EH (cell line): ENCODE measurements at places on chromosomes 4 and X.
A peak's percentile ranks its signal among the peaks of the same experiment; 100 is the strongest.

- peak; percentile 27 for DNase-seq
These were observed 2.4 kb downstream of the OTUD4 start for GRCh38 chr4:145177906-145178538.

- peak; percentile 48 for DNase-seq
These were observed 45.5 kb downstream of the VGLL1 start for GRCh38 chrX:136577552-136577951.

GRCh38 chrX:10923466-10923865, 187.7 kb upstream of the HCCS start:
- no peak for DNase-seq

DNA sequence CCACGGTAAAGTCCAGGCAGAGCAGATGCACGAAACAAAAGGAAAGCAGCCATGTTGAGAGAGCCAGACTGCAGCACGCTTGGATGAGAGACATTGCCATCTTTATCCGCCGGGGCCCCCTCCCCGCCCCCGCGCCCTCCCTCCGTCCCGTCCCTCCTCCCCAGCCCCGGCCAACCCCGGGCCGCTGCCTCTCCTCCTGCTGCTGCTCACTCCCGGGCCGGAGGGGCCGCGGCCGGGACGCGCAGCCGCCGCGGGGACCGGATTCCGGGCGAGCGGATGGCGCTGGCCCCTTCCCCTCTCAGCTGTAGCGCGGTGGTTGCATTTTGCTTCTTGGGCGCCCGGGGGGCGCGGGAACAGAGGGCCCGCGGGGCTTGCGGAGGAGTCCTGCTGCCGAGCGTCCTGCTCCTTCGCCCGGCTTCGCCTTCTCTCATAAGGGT, 542 bp downstream of the RNF150 start:
- DNase-seq = peak; percentile 66

- DNase-seq = peak; percentile 85
These were observed 779 bp upstream of the DDX60L start for GRCh38 chr4:168480931-168481611.

GRCh38 chr4:188778905-188779304, 639.7 kb downstream of the TRIML1 start:
- DNase-seq = no peak

DNA sequence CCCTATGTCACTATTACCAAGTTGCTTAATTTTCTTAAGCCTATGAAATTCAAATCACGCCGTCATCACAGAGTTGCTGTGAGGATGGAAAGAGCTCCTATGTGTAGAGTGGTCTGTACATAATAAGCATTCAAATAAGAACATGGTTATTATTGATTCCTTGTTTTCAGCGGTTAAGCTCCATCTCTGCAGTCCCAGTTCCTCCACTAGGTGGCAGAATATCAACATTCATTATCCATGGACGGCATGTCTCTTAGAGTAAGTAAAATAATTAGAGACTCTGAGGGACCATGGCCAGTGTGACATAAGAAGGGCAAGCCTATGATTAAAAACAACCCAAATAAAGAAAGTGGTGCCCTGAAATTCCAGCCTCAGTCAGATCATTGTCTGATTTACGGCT, 132.5 kb upstream of the NHS start:
- peak; percentile 46 for DNase-seq

GRCh38 chr4:82055156-82055555, 318.6 kb downstream of the HNRNPD start:
- DNase-seq = no peak

DNA sequence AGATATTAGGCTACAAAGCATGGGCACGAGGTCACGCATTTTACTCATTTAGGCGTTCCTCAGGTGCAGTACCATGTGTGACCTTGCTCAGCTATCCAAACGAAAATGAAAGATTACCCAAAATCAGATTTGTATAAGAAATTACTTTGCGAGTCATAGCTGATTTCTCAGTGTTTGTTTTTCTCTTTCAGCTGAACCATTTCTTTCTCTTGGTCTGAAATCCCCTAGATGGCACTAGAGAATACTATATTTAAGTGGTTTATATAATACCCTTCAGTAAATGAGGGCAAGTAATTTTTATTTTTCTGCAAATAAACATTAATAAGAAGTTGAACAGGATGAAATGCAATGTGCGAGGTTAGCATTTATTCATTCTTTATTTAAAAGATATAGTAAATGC, 496.6 kb downstream of the STIM2 start:
- DNase-seq = peak; percentile 44

DNA sequence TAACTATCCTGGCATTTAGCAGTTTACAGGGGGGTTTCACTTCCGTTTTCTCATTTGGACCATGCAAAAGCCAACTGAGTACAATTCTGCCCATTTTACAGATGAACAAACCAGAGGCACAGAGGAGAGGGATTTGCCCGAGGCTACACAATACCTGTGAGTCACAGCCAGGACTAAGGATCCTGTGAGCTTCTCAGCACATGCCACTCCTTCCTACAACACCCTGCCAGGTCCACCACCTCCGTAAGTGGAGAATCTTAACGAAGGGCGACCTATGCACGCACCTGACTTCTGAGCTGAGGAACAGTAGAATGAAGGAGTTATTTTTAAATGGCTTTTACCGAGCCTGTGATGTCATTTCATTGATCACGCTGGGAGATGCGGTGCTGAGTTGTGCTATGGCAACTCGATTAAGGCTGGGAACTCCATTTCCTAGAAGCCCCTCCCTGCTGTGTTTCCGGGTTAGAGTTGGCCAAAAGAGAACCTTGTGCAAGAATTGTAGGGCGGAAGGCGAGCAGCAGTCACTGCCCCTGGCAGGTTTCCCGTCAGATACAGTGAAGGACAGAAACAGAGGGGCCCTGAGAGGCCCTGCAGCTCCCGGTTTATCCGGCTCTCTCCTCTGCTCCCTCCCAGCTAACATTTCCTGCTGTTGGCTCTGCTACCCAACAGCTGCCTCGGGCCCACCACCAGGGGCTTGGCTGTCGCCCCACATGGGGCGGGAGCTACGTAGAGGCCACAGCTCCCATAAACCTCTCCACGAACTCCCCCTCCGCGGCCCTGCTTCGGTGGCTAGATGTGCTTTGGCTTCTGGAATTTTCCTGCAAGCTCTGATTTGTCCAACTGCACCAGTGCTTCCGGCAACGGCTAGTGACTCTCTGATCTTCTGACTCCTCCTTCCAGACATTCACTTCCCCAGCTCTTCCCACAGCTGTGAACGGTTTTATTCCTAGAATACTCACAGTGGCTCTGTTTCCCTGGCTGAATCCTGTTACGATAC, 75.1 kb upstream of the USP9X start:
- peak; percentile 88 for DNase-seq

GRCh38 chr4:14726877-14727361, 275.4 kb upstream of the CPEB2 start:
- peak; percentile 11 for DNase-seq

GRCh38 chr4:48275247-48275646, 5.6 kb upstream of the TEC start:
- DNase-seq = peak; percentile 40

DNA sequence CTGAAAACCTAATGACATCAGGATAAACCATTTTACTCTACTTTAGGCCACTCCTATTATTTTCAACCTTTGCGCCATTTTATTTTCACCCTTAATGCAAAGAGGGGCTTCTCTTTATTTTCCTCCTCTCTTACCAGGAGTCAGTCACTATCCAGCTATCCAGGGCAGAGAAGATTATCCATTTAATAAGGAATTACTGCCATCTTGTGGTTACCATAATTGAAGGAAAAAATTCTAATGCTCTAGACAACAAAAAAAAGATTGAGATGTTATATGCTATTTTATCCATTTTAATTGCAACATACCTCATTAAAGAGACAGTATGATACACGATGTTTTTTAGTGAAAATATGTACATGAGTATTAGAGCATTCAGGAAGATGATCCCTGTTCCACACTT, 514.5 kb upstream of the FAM241A start:
- peak; percentile 52 for DNase-seq

GRCh38 chrX:134172588-134173259, 64.3 kb upstream of the CCDC160 start:
- peak; percentile 3 for DNase-seq

- DNase-seq = peak; percentile 78
These were observed 11.3 kb upstream of the SLC2A9 start for GRCh38 chr4:10032625-10033024.

DNA sequence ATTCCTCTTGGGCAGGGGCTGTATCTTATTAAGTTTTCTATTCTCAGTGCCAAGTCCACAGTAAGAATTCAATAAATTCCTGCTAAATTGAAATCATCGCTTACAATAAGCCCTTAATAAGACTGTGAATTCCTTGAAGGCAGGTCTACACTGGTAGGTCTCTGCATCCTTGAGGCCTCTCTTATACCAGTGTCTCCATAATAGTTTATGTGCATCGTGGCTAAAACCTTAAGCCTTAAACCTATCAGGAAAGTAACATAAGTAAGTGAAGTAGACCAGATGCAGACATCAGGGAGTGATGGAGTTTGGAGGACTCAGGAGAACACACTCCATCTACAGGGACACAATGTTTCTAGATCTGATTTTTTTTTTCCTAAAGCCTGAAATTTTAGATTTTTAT, 240.3 kb downstream of the LDB2 start:
- no peak for DNase-seq

GRCh38 chr4:20383283-20383682, 131.6 kb downstream of the SLIT2 start:
- no peak for DNase-seq

DNA sequence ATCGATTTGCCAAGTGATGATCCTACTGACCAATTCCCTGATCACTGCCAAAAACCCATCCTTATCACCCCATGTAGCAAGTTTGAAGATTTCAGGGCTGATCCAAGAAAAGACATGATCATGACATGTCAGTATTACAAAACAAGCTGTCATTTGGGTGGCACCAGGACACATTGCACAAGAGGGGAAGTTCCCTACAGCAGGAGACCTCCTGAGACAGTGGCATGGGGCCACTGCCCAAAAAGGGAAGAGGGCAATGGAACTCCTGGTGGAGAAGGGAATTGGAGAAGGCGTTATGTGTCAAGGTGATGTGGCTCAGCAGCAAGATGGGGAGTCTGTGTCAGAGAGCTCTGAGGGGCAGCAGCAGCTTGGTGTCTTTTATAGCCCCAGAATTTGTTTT, 43.4 kb downstream of the ZNF182 start:
- no peak for DNase-seq

DNA sequence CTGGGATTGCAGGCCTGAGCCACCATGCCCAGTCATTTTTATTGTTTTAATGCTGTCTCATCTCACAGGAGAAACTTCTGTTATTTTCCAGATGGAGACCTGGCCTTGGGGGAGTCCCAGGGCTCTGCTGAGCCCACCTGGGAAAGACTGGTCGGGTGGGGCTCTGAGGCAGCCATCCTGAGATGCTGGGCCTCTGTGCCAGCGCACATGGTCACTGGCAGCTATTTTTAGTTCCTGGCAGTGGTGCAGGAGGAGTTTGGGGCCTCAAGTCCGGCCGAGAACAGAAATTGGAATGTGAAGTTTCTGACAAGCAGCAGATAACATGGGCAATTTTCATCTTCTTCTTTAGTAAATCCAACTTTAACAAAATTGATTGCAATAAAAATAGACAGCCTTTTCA, 44.5 kb downstream of the SORCS2 start:
- DNase-seq = no peak

- peak; percentile 45 for DNase-seq
These were observed 13.0 kb upstream of the ODAPH start for GRCh38 chr4:75542824-75543223.

GRCh38 chr4:6113641-6114040, 86.7 kb downstream of the JAKMIP1 start:
- DNase-seq = no peak

- DNase-seq = no peak
These were observed 56.9 kb upstream of the SLC39A8 start for GRCh38 chr4:102402223-102402622.

DNA sequence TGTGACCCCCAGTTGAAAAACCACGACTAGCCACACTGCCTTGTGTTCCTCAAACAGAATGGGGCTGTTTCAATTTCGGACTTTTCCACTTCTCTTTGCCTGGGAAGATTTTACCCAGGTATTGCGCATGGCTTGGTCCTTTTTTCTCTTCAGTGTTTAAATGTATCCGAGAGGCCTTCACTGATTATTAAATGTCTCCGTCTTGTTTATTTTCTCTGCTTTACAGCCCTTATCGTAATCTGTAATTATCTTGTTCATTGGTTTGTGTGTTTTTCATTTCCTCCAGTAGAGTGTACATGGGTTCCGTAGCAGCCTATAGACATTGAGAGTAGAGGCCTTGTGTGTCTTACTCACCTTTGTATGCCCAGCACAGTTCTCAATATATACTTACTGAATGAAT, 2.4 kb downstream of the MOSPD2 start:
- DNase-seq = no peak

DNA sequence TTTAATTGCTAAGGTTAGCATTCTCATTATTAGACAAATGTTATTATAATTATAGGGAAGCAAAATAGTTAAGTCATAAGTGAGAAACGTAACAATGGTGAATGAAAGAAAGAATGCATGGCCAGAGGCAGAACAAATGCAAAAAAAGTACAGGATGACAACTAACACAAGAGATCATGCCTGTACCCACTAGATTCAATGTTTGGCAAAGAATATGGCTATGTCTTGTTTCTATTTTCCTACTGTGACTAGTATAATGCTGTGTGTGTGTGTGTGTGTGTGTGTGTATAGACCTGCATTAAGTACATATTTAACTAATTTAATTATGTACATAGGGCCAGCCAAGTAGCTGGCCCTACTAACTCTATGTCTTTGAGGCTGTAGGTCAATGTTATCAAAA, 12.9 kb upstream of the BMP2K start:
- no peak for DNase-seq

GRCh38 chrX:52261125-52261462, 76.4 kb downstream of the MAGED4 start:
- no peak for DNase-seq

- peak; percentile 35 for DNase-seq
These were observed 33.9 kb downstream of the FBXW7 start for GRCh38 chr4:152501846-152502536.

GRCh38 chr4:130736436-130737185, 1640.7 kb downstream of the C4orf33 start:
- no peak for DNase-seq

DNA sequence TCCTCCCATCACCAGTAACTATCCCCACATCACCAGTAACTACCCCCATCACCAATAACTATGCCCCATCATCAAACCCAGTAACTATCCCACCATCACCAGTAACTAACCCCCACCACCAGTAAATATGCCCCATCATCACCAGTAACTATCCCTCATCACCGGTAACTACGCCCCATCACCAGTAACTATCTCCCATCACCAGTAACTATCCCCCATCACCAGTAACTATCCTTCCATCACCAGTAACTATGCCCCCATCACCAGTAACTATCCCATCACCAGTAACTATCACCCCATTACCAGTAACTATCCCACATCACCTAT, 2.9 kb downstream of the ASMTL start:
- no peak for DNase-seq

- no peak for DNase-seq
These were observed 45.9 kb downstream of the LGI2 start for GRCh38 chr4:24984602-24985532.

DNA sequence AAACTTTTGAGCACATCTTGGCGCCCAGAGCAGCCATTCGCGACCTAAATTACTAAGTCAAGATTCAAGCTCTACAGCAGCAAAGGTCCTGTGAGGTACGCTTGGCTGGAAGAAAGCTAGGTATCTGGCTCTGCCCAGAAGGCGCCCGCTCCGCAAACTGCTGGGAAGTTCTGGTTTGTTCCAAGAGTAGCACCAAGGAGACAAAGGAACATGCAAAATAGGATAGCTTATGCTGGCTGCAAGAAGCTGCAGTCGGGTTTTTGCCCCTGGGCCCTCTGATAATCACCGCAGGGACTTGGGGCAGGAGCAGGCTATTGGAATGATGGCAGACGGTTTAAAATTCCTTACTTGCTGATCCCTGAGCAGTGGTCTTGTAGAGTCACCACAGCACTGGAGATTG, 3.0 kb upstream of the TBX22 start:
- no peak for DNase-seq

- peak; percentile 78 for DNase-seq
These were observed 206.3 kb downstream of the SLC7A11 start for GRCh38 chr4:138035781-138036258.
